ENCODE measurements at places on chromosomes 1 and 21. TPM values are rescaled to one million over a fixed set of nuclear protein-coding genes. Genes with fewer than 3 reads are reported as not detected.

GRCh38 chr1:171898941-171899340, 57.6 kb downstream of the DNM3 start:
- DNase-seq, result no peak

- no peak for DNase-seq
These were observed 2.3 kb downstream of the COQ8A start for GRCh38 chr1:226942392-226942791.

- DNase-seq, result no peak
These were observed 62.7 kb downstream of the CENPF start for GRCh38 chr1:214665606-214666110.

DNA sequence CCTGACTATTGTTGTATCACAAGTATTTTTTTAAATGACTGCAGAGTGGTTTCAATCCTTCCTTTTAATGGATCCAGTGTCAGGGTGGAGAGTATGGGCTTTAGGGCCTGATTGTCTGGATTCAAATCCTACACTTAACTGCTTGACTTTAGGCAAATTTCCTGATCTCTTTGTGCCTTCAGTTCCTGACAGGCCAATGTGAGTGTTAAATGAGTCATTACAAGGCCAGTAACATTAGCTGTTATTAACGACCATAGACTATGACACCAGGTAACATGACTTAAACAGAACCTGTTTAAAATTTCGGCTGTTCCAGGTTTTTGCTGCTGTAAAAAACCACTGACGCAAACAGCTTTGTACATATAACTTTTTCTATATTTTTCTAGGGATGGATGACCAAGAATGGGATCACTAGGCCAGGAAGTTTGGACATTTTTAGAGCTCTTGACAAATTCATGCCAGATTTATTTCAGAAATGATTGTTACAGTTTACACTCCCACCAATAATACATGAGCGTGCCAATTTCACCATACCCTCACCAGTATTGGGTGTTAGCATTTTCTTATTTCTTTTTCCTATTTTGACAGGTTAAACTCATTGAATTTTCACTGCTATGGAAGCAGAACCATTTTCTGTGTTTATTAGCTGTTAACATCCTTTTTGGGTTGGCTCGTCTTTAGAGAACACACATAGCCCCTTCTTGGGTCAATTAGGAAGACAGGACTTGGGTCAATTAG, 11.3 kb downstream of the ZNF362 start:
- no peak for DNase-seq

GRCh38 chr1:215004121-215004827, 78.3 kb upstream of the KCNK2 start:
- DNase-seq, result no peak

- no peak for DNase-seq
These were observed 21.1 kb downstream of the SSBP3 start for GRCh38 chr1:54384918-54385726.

Gene MAP3K6
- 11.6 TPM for total RNA-seq

Gene RNF186
- not detected for total RNA-seq

GRCh38 chr1:10986525-10986890, 25.9 kb upstream of the TARDBP start:
- no peak for DNase-seq

GRCh38 chr1:938711-939489, 15.2 kb downstream of the SAMD11 start:
- DNase-seq, result no peak

GRCh38 chr1:172117800-172118199, 276.5 kb downstream of the DNM3 start:
- DNase-seq, result peak; percentile 21

DNA sequence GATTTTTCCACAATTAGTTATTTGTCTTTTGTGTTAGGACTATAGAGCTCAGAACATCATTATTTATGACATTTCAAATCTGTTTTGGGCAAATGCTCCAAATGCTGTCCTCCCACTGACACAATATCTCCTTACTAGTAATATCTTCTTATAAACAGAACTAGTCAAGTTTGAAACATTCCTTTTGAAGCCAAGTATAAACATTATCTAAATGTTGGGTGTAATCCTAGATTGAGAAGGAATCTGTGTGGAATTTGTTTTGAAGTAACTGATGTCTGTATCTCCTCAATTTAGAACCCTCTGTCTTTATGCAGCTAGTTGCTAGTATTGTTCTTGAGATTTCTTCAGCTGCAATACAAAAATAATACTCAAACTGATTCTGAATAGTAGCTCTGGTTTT, 28.5 kb upstream of the PAXBP1 start:
- no peak for DNase-seq

Gene LAX1
- total RNA-seq, result 25.1 TPM

Gene COL11A1
- not detected for total RNA-seq

DNA sequence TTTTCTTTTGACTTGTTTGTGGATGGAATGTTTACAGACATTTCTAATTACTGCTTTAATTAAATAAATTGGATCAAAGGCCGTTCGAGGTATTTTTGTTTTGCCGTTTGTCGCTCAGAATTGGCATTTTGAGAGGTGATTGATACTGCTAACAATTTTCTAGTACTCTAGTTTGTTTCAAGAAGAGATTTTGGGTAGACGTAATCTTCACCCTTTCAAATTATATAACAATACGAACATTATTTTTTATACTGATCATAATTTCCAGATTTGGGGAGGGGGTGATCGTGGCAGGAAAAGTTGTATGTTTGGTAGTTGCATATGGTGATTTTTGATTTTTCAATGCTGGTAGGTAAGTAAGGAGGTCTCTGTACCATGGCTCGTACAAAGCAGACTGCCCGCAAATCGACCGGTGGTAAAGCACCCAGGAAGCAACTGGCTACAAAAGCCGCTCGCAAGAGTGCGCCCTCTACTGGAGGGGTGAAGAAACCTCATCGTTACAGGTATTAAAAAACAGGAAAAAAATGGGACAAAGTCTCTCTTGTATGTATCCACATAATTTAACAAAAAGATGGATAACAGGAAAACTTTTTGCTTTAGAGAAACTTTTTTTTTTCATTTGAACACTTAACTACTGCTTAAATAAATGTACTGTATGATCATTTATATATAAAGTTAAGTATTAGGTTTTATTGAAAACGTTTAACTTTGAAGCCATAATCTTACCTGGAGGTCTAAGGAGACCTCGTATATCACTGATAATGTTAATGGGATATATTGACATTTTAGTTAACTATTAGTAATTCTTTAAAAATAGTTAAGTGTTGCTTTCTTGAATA, 1.7 kb downstream of the H3-3A start:
- no peak for DNase-seq

Gene TNFRSF4
- 0.73 TPM for total RNA-seq

Gene FCRL2
- 2.7 TPM for total RNA-seq

DNA sequence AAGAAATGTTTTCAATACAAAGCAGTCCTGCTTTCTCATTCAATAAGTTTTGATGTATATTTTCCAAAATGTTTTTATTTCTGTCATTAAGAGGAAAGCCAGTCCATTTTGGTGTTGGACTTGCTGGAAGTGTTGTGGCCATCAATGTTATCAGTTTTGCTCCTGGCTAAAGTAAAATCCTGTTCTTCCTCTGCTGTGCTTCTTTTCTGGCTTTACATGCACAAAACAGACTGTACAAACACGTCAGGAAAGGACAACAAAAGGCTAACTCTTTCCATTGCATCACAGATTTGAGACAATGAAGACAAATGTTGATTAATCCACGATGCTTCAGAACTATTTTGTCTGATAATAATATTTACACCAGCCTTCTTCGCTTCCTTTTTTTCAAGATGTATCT, 735.4 kb downstream of the LTN1 start:
- no peak for DNase-seq

DNA sequence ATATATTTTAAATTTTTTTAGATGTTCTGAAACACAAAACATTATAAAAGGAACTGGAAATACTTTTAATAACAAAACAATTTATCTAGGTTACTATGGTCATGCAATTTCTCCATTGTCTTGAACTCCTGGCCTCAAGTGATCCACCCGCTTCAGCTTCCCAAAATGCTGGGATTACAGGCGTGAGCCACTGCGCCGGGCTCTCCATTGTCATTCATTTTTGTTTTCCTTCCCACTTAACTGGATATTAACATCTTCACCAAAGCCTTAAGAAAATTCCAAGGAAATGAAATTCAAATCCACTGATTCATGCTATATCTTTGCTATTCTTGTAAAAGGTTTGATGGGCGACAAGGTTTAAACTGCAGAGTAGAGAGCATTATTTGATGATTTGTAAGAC, 279.5 kb upstream of the PKN2 start:
- no peak for DNase-seq

DNA sequence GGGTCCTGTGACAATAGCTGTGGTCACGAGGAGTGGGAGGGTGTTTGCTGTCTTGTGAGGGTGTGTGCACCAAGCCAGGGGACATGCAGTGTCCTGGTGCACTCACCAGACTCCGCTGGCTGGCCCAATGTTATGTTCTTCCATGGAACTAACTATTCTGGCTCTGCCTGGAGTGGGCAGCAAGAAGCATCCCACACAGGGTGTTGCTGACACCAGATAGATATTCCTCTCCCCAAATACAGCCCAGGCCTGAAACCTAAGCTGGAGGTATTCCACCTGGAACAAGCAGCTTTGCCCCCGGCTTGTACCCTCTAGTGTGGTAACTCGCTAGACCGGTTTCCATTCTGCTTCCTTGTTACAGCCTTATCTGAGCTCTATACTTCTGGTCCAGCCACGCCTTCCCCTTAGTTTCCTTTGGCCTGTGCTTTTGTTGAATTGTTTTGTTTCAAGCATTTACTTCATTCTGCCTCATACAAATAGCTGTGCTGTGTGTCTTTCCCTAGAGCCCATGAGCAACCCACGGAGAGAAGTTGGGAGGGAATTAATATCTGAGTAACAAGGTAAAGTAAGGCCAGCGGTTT, 14.7 kb upstream of the LY9 start:
- DNase-seq, result no peak

Gene DNAJB4
- 16.9 TPM for total RNA-seq

DNA sequence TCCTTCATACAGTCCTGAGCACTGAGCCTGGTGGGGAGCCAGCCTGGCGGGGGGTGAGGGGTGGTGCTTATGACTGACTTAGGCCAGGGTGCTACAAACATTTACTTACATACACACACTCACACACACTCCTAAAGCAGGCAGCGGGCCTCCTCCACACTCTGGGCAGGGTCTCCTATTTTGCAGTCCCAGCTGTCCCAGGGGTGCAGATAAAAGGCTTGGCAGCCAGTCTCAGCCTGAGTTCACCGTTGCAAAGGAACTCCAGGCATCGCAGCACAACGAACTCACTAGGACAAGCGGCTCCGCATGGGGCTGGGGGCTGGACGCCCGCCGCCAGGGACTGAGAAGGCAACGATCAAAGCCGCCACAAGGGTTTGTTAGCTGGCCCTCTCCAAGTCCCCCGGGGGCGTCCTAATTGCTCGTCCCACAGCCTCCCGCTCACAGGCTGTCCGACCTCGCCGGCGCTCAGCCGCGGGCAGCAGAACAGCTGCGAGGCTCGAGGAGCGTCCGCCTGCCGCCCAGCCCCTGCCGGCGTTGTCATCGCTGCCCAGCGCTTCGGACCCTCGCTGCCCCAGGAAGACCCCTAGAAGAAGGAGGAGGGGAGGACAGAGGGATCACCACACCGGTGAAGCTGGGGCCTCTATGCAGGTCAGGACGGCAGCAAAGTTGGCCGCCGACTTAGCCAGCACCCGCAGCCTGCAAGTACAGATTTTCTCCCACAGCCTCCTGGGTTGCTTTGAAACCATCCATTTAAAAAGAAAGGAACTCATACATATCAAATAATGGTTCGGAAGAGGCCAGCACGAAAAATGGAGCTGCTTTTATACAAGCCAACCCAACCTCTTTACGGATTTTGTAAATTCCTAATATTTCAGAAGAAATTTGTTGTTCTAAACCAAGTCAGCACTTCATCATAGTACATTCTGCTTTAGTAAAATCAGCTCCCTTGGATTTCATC, 6.2 kb downstream of the BARHL2 start:
- no peak for DNase-seq

Gene ACOT11
- total RNA-seq, result 0.31 TPM

Gene ABCG1
- total RNA-seq, result 0.93 TPM

DNA sequence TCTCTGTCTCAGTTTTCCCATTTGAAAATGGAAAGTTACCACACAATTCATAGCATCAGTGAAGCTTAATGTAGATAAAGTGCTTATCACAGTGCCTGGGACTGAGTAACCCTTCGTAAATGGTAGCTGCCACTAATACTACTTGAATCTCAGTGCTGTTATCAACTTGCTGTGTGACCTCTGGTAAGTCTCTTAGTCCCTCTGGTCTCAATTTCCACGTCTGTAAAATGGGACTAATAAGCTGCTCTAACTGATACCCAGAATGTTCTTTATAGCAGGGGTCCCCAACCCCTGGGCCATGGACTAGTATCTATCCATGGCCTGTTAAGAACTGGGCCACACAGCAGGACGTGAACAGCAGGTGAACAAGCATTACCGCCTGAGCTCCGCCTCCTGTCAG, 7.7 kb downstream of the SERINC2 start:
- no peak for DNase-seq

Gene KRTAP12-2
- total RNA-seq, result not detected

GRCh38 chr1:71014178-71014579, 33.4 kb downstream of the PTGER3 start:
- DNase-seq, result no peak

GRCh38 chr1:185463433-185463832, 146.4 kb upstream of the IVNS1ABP start:
- no peak for DNase-seq

Gene PRAMEF20
- total RNA-seq, result not detected

Gene RAB42
- not detected for total RNA-seq

All from naive thymus-derived CD8-positive, alpha-beta T cell (primary cell).